Natural killer cell (primary cell): ENCODE measurements at places on chromosomes 7 and 10.

GRCh38 chr7:158863611-158864506, 7.5 kb downstream of the DYNC2I1 start:
- DNase-seq = no peak

GRCh38 chr7:4066626-4067475, 615.2 kb upstream of the FOXK1 start:
- DNase-seq = no peak

DNA sequence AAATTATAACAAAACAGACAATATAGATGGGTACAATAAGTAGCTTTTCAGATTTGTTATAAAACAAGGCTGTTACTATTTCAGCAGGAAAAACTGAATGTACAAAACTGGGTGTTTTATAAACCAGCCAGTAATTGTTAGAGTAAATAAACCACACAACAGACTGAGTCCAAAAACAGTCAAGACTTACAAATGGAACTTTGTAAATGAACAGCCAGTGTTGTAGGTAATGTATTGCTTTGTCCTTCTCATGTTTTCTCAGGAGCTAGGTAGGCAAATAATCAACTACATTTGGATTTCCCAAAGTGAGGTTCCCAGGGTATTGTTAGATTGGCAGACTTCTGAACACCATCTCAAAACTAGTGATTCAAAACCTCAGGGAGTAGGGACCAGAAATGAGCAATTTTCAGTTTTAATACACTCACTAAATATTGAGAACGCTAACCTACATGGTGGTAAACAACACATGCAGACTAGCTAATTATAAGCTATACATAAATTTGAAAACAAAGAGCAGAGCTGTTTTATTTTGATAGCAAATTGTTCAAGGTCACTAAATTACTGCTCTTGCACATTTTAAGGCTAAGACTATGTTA, 36.2 kb downstream of the HERPUD2 start:
- no peak for DNase-seq

DNA sequence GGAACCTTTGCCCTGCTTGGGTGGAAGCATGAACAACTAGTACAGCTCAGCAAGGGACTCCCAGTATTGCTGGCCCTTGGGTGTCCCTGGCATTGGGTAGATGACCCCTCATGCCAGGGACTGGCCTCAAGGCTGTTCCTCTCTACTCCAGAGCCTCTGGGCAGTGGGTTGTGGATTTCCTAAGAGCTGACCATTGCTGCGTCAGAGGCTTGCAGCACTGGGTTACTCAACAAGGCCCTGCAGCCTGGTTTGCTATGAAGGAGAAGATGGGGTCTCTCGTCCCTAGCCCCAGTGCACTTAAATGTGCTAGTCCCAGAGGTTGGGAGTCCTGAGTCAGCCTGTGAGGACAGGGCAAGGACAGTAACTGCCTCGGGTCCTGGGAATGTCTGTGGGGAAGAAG, 2.5 kb downstream of the VSIR start:
- DNase-seq = no peak

DNA sequence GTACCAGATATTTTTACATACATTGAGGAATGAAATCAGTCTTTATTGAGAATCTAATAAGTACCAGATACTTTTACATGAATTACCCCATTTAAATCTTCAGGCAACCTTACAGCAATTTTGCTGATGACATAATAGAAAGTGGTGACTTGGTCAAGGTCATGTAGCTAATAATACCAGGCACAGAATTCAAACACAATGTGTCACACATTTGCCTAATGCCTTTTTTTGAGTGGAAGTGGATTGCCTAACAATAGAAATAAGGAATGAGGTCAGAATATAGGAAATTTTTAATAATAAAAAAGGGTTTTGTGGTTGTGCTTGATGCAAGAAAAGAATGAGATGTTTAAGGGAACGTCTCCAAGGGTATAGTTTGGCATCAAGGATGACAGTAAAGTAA, 466.6 kb upstream of the IGFBP3 start:
- no peak for DNase-seq
